ENCODE measurements at places on chromosomes 6 and 20.

- DNase-seq = no peak
Measured at GRCh38 chr6:147653631-147654030, 145.1 kb downstream of the SAMD5 start.

DNA sequence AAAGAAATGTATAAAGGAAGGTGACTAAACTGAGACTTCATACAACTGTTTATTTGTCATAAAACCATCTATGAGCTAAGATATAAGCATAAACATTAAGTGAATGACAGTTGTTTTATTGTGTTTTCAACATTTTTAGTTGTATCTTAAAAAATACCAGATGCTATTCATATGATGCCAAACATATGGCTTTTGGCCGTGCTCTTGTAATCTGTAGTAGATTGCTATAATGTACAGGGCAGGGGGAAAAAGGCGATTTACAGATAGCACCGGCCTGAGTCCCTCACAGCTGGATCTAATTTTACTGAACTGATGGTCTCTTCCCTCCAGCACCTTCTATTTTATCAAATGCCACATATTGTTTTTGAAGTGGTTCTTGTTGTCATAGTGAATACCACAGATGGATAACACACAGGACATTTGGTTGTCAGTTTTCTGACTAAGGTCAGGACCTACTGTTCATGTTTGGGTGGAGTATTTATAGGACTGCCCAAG, 48.2 kb downstream of the CENPW start:
- DNase-seq = no peak

DNA sequence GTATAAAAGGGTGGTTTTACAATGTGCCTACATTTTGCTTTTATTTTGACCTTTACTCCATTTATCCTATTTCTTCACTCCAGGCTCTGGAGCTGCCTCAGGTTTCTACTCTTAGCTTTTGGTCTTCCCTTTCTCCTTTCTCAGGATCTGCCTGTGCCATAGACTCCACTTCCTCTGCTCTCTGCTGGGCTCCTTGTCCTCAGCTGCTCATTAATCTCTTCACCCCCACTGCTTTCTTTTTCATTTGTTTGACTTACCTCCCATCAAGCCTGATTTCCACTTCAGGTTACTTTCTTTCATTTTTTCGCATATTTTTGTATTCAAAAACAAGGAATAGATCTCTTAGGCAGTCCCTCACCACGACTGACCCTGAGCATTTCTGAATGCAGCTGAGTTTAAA, 106.8 kb downstream of the COL19A1 start:
- no peak for DNase-seq

DNA sequence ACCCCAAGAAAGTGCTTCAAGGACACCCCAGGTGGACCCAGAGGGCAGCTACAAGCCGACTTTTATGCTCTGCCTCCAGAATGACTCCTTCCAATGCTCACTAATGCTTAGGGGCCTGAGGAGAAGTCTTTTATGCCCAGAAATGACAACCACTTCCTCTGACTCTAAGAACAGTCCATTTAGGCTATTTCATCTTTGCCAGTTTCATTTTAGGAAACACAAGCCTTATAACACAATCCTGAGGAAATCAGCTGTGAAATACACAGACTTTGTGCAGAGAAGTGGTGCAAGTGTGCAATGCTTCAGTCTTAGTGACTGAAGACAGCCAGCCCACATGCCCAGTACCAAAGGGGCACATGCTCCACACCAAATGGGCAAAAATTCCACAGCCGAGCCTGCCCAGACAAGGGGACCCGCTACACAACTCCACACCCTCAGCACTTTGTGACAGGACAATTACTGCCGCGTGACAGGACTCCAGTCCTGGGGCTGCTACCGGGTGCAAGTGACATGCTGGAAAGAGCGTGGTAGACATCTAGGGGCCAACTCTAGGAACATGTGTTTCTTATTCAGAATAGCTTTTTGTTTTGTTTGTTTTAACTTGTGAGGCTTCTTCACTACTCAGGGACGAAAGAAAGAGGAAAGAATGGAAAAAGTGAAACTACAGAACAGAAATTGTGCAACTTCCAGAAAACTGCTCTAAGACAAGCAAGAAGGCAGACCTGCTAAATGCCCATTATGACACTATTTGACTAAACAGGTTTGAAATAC, 28.2 kb upstream of the PLAGL1 start:
- no peak for DNase-seq

DNA sequence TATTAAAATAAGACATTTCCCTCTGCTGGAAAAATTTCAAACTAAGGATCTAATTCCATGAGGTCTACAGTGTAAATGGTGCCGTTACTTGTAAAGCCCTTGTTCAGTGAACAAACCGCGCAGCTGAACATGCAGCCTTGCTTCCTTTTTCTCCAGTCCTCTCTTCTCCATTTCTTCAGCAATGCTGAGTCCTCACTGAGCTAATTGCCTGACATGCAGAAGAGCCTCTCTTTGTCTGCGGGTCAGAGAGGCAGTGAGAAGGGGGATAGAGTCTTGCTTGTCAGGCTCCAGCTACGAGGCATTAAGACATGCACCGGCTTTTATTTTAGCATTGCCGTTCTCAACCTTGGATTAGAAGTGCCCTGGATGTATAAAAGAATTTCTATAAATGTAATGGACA, 25.7 kb downstream of the ZDHHC14 start:
- DNase-seq = no peak

- DNase-seq = no peak
Measured at GRCh38 chr6:156423075-156423474, 354.1 kb upstream of the ARID1B start.

GRCh38 chr20:52754366-52754765, 217.8 kb upstream of the TSHZ2 start:
- no peak for DNase-seq

DNA sequence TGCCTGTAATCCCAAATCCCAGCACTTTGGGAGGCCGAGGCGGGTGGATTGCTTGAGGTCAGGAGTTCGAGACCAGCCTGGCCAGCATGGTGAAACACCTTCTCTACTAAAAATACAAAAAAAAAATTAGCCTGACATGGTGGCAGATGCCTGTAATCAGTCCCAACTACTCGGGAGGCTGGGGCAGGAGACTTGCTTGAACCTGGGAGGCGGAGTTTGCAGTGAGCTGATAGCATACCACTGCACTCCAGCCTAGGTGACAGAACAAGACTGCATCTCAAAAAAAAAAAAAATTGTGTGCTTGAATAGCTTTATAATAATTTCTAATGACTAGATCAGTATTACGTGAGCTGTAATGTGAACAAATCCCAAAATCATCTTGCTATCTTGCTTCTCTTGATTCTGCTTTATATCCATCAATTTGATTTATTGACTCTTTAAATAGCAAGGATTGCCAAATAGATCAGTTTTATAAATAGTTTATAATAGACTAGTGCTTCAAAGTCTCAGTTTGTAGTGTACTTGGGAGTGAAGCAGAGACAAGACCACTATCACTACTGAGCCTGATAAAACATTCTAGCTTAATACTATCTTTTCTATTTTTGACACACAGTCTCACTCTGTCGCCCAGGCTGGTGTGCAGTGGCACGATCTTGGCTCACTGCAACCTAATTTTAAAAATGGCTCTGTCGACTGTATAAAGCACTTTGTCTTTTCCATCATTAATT, 7.1 kb downstream of the AMD1 start:
- no peak for DNase-seq

DNA sequence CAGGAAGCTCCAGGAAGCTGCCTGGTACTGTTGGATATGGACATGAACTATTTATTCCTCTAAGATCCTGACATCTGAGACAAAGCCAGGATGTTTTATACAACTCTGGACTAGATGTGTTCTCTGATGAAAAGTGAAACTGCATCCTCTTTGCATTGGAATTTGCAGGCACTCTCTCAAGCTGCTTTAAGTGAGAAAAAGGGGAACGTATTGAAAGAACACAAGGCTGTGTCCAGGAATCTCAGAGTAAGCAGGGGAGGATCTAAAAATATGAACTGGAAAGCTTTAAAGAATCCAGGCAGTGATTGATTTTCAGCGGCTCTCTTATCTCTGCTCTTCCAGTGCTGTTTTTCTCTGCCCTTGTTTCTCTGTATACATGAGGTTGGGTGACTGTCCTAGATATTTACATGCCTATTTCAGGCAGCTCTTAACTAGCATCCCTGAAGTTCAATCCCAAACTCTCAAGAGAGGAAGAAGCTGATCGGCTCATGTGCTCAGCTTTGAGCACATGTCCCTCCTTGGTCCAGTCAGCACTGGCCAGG, 193.8 kb downstream of the PLCB4 start:
- DNase-seq = no peak

- no peak for DNase-seq
Measured at GRCh38 chr6:10793695-10794094, 44.6 kb downstream of the MAK start.

DNA sequence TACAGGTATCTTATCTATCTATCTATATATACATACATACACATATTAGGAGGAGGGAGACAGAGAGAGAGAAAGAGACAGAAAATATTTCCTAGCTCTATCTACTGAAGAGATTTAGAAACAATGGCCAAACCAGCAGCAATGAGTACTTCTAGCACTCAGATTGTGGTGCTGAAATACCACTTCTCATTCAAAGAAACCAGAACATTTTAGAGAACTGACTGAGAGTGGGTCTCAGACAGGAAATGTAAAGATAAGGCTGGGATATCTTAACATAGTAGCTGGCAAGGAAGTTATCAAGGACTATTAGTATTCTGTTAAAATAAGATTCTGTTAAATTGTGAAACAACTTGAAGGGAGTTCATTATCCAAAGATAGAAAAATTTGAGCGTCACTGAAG, 57.0 kb downstream of the DNAAF9 start:
- no peak for DNase-seq

- DNase-seq = no peak
Measured at GRCh38 chr6:106145741-106146227, 59.6 kb downstream of the PRDM1 start.

DNA sequence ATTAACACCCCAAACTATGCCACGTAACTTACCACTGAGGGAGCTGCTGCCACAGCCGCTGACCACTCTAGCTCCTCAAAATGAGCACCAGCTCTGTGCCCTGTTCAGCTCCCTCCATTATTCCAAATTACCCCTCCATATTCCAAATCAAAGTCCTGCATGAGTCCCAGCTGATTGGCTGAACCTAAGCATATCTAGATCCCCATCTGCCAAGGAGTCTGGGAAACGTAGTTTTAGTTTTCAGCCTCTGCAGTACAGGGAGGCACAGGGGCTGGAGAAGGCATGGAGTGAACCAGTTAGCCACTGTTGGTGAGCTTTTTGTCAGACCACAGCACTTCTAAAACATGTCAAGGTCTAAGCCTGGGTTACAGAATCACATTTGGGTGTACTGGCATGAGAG, 15.9 kb downstream of the UNC5CL start:
- DNase-seq = no peak

- no peak for DNase-seq
Measured at GRCh38 chr6:137316626-137317025, 97.4 kb upstream of the IFNGR1 start.

- DNase-seq = no peak
Measured at GRCh38 chr6:161636882-161637430, 363.1 kb upstream of the AGPAT4 start.

DNA sequence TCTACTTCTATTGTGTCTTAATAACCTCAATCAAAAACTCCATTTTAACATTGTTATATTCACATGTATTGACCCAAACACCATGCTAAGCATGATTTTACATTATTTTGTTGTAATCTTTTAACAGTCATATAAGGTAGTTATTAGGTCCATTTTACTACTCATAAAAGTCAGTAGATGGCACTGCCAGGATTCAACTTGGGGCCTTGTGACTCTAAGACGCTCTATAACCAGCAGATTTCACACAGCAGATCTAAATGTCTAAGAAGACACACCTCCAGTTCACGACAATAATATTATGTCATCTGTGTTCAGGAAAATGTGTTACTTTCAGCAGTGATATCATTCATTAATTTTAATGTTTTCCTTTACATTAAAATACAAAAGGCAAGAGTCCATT, 88.0 kb downstream of the FRK start:
- DNase-seq = no peak

- DNase-seq = no peak
Measured at GRCh38 chr6:130717657-130718056, 109.5 kb upstream of the SMLR1 start.

GRCh38 chr6:130113201-130113710, 94.9 kb downstream of the L3MBTL3 start:
- no peak for DNase-seq

GRCh38 chr6:163531122-163531521, 116.6 kb downstream of the QKI start:
- no peak for DNase-seq

GRCh38 chr20:23313271-23313670, 37.3 kb upstream of the NXT1 start:
- DNase-seq = no peak

DNA sequence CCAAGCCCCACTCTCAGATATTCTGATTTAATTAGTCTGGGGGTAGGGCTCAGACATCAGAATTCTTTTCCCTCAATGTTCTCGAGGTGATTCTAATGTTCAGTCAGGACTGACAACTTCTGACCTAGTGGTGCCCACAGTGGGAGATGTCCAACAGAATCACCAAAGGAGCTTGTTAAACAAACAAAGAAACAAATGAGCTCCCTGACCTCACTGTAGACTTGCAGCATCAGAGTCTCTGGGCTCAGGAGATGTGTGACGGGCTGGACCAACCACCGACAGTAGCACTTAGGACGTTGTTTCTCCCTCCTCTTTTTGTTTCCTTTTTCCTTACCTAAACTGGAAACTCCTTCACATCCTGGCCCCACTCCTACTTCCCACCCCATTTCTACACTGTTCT, 49.3 kb downstream of the CLIC5 start:
- DNase-seq = no peak

DNA sequence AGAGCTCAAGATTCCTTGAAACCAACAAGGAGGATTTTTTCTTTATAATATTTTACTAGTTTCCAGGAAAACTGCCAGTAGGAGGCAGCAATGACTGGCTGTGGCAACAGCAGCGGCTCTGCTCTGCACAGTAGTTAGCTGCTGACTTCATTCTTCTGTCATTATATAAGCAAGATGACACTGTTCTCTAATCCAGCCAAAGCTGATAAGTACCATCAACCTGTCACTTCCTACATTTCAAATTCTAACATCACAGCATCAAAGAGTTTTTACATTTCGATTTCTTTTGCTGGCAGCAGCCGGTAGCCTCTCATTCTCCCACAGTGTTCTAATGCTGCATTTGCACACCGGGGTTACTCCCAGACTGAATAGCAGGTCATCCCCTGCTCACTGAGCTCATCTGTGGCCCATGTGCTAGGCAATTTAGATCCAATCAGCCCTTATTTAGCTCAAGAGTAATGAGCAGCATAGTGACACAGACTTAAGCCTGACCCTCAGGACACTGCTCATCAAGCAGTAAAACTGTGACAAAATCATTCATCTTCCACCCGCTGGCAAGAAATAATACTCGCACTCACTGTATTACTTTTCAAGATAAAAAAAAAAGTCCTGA, 67.8 kb downstream of the MMS22L start:
- no peak for DNase-seq

GRCh38 chr6:157223021-157223430, 100.3 kb downstream of the TMEM242 start:
- no peak for DNase-seq

Data from CD4-positive, alpha-beta memory T cell (primary cell).